ENCODE measurements at places on chromosomes 2 and 18.

- no peak for DNase-seq
Measured at GRCh38 chr2:197195518-197195917, 115.1 kb downstream of the ANKRD44 start.

GRCh38 chr2:190184460-190184859 lies 121.9 kb upstream of the MSTN start:
- DNase-seq = no peak

DNA sequence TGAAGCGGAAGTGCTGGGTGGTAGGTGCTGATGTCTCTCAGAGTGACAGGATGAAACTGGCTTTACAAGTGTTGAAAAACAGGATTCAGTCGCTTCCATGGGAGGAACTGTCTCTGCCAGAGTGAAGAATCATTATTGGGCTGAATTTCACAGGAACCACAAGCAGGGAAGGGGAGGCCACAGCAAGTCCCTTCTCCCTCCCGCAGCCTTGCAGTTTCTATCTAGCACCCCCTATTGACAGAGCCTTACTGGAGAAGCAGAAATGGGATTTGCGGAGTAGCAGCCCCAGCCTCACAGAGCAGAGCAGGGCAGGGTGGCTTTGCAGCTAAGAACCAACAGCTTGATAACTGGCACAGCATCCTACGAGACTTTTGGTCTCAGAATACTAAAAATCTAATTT lies 33.3 kb upstream of the RMP24 start:
- DNase-seq = no peak

DNA sequence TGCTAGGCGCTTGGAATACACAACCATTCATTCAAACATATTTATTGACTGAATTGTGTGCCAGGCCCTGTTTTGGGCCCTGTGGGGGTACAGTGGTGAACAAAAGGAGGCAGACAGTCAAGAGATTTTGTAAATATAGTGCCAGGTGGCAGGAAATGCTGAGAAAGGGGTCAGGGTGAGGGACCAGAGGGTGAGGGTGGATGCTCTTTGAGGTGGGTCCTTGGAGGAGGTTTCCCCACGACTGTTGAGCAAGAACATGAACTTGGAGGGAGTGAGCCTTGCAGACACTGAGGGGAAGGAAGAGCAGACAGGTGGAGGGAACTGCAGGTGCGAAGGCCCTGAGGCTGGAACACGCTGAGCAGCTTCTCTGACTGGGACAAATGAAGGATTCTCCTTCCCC lies 40.7 kb downstream of the ODC1 start:
- no peak for DNase-seq

DNA sequence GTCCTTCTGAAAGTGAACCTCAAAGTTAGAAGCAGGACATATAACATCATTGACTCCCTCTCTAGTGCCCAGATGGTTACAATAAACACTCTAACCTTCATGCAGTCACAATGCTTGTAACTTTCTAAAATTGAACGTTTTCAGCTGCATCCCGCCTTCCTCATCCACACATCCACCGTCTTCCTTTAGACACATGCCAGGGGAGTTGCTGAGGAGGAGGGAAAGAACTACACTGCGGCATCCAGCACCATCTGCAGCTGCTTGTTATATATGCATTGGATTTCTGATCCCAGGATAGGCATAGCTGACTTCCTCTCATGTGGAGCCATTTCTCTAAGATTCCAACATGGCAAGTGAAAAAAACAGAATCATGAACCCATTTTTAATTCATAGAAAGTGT lies 96.8 kb downstream of the FBXO15 start:
- DNase-seq = no peak

DNA sequence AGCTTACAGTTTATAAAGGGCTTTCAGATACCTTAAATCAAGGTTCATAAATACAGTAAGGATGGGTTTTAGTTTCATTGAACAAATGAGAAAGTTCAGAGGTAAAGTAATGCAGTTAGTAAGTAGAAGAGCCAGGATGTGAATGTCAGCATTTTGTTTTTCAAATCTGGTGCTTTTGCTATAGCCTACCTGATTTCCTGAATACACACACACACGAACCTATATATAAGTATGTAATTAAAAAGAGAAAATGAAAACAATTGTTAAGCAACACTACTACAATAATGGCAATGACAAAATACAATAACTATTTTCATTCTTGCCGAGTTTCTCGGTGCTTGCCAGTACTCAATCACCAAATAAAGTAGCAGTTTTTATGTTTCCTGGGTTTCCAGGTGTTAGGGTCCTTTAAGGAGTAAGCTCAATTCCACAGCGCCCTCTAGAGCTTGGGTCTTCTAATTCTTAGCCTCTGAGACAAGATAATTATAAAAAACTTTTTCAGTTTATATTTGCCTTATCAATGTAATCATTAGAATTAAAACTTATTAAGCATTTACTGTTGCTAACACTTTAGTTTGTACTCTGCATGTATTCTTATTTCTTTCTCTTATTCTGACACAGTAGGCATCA lies 512.9 kb upstream of the ACVR2A start:
- peak; percentile 62 for DNase-seq

DNA sequence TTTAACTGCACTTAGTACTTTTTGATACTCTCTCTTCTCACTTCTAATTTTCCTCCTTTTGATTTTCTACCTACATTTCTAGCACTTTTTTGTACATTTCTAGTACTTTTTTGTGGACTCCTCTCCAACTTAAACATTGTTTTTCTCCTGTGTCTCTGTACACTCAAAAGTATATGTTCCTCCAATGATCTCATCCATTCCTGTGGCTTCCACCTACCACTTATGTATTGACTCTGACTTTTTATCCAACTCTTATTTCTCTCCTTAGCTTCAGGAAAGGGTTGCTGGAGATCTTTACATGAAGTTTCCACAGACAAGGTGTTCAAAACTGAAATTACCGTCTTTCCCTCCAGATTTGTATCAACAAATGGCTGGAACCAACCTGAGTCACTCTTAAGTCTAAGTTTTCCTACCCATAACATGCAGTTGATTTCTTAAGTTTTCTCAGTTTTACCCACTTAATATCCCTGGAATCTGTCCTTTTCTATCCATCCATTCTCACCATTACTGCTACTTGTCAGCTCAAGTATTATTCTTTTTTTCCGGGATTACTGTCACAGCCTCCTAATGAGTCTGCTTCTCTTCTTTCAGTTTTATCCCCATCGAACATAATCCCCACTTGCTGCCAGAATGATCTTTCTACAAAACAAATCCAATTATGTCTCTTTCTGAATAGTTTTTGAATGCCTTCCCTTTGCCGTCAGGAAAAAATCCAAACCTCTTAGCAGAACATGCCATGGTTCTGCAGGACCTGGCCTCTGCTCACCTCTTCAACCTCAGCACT lies 22.6 kb upstream of the PELI1 start:
- DNase-seq = no peak

DNA sequence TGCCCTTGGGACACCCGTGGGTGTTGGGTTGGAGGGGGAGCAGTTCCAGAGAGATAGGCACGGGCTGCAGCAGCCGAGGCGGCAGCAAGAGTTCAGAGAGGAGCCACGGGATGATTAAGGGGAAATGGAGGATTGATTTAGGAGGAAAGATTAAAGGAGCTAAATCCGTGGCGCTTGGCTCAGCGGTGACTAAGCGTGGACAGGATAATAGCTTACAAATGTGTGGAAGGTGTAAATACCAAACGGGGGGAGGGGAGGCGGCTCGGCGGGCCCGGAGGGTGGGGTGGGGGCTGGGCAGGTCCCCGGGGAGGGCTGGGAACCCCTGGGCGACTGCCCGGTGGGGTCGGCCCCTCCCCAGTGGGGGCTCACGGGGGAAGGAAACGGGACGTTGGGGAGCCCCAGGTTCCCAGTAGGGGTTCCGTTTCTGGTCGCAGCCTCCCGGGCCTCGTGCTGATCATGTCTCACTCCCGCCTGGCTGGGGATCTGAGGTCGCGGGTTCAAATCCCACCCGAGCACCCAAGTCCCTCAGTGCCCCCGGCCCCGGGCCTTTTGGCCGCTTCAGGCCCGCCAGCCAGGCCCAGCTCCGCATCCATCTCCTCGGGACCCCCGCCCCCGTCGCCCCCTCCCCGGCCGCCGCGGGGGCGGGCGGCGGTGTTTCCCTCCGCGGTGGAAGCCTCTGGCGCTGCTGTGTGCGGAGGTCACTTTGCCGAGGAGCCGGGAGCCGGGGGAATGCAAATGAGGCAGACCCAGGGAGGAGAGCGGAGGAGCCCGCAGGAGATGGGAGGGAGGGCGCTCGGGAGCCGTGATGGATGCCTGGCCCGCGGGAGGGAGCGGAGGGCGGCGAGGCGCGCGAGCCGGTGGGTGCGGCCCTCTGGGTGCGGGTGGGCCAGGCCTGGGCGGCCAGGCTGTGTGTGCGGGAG lies 8.1 kb downstream of the ASIC4 start:
- DNase-seq = no peak

GRCh38 chr2:239296020-239296932 lies 104.5 kb downstream of the HDAC4 start:
- DNase-seq = no peak

GRCh38 chr2:135255208-135255607 lies 203.1 kb downstream of the RAB3GAP1 start:
- DNase-seq = no peak

DNA sequence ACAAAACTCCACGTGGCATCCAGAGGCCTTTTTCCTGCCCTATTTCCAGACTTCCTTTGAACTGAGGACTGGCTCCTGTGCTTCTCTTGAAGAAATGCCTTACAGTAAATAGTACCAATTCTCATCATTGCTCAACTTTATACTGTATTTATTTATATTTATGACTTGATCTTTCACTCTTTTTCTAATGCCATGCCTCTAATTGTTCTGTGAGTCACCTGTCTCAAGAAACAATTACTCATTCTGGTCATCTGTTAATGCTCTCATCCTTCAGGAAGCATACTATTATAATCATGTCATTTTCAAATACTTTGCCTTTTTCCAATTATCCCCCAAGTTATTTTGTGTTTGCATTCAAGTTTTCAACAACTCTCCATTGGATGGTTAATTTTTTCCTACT lies 85.9 kb downstream of the DCDC2C start:
- no peak for DNase-seq

- DNase-seq = no peak
Measured at GRCh38 chr18:49162226-49162864, 211.6 kb upstream of the SMAD7 start.

GRCh38 chr2:218859556-218859987 lies at the start of gene WNT6:
WNT6 (plus strand) TSS chr2:218859805; CDS start chr2:218860038, 233 bp downstream.
- no peak for DNase-seq

- DNase-seq = no peak
Measured at GRCh38 chr2:222897898-222898297, 37.1 kb downstream of the ACSL3 start.

GRCh38 chr18:2588666-2589344 lies 17.4 kb downstream of the NDC80 start:
- DNase-seq = no peak

DNA sequence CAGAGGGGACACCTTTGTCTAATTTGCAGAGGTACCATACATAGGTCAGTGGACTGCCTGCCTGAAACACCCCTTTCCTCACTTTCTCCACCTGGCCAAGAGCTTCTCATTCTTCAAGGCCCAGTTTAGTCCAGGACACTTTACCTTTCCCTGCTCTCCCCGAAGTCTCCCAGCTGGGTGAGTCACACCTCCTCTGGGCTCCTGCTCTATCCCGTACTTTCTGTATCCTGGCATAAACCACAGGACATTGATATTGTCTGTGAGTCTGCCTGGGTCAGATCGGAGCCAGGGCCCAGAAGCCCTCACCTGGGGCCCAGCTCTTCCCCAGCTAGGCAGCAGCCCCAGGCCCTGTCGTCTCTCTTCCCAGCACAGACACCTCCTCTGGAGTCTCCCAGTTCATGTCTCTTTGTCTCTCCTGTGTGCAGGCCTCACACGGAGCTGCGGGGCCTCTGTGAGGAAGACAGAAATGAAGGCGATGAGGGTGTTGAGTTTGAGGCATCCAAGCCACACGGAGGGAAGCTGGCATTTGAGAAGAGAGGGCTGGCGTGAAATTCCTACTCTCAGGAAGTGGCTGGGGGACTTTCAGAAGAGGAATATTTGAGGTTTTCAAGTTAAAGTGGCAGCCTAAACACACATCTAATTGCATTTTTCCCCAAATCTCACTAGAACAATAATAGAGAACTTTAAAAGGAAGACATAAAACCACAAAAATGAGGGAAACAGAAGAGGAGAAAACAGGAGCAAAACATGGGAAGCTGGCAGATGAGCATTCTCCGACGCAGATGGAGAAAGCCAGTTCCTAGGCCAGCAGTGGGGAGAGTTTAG lies 79.6 kb upstream of the LAPTM4A start:
- DNase-seq = no peak

DNA sequence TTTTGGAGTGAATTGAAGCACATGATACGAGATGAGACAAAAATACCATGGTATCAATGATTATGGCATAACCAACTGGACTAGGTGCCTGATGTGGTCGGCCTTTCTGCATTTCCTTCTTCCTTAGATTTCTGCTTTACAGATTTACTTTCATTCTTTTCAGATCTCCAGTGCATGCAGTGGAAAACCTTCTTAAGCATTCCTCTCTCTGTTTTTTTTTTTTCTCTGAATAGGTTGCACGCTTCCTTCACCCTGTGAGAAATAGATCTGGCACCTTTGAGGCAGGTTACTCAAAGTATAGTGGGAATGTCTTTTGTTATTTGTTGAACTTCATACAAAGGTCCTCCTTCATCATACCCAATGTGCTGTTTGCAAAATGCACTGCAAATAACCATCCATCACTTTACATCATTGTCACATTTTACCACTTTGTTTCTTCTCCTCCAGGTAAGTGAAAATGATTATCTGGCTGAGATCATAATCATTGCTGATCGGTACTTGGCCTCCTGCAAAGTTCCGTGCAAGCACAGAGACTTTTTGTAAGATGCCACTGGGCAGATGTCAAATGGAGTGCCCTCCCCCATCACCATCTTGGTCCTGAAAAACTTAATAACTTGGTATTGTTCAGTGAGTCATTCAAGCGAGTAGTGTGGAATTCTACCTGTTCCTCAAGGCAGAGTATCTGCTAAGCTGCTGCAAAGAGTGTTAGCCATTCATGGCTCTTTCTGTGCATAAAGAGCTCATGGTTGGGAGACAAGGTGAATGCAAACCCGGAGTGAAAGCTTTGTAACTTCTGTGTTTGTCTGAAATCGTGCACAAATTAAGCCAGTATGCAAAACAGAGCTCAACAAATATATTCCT lies 30.0 kb upstream of the KLHL14 start:
- no peak for DNase-seq

GRCh38 chr2:197201874-197202273 lies 108.7 kb downstream of the ANKRD44 start:
- no peak for DNase-seq

DNA sequence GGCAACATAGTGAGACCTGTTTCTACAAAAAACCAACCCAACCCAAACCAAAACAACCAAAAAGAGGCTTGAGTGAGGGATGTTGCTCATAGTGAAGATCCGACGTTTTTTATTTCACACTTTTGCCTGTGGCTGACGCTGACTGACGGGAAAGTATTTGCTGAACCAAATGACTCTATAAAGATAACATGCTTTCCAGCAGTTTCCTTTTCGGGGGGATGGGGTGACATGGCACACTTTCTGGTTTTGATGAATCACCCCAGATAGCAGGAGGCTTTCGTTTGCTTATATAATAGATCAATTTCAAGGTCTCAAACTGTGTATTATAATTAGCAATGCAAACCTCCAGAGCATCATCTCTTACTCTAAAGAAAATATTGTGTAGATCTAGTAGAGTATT lies 150.8 kb downstream of the AQP4 start:
- no peak for DNase-seq

All from CD4-positive, alpha-beta T cell treated with Interleukin-6 at 100 ng/mL for 8 hours (primary cell).